ENCODE measurements at places on chromosomes 7 and 10. TPM values are rescaled to one million over a fixed set of nuclear protein-coding genes. Genes with fewer than 3 reads are reported as not detected.
A peak's percentile ranks its signal among the peaks of the same experiment; 100 is the strongest.

DNA sequence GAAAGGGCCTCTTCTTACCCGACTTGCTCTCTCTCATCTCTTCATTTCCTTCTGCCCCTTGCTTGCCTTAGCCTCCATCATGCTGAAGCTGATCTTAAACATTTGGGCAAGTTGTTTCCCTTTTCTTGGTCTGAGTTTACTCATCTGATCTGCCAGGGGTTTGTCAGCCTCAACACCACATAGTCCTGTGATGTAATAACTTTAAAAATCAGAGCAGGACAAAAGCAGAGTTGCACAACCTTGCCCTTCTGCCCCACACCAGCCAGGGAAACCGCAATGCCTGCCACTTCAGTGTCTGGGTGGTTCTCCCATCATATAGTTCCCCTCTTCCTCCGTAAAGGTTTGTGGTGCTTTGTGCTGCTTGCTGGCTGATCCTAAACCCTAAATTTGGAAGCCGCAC, 9.9 kb upstream of the LIPM start:
- DNase-seq = peak; percentile 36

- DNase-seq = no peak
Observed at GRCh38 chr7:94888551-94888950, 18.8 kb upstream of the PPP1R9A start.

- no peak for DNase-seq
Observed at GRCh38 chr7:17535776-17536175, 237.3 kb downstream of the AHR start.

- DNase-seq = no peak
Observed at GRCh38 chr7:107838816-107839565, 36.0 kb upstream of the SLC26A3 start.

DNA sequence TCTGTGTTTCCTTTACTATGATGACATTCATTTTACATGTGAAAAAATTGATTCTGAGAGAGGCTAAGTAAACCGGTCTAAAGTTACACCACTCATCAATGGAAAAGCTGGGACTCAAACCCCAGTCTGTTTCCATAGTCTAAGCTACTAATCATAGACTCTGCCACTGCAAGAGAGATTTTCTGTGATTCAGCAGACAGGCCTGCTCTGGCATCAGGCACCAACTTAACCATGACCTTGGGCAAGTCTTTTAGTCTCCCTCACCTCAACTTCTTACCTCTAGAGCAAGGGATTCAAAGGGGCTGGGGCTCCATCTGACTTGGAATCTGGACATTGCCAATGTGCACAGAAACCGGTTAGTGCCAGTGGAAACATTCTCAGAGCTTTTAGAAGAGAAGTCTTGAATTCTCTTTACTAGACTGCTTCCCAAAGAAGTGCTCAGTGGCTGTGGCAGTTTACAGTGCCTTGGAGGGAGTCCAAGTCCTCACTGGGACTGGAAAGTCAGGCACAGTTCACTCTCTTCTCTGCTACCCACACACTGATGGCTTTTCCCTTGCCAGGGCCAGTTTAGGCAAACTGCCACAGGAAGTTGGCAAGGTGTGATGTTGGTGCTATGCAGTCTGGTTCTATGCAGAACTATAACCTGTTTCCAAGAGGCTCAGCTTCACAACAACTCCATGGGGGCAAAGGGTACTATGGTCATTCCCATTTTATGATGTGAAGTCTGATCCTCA, 4.5 kb upstream of the BLNK start:
- peak; percentile 29 for DNase-seq

DNA sequence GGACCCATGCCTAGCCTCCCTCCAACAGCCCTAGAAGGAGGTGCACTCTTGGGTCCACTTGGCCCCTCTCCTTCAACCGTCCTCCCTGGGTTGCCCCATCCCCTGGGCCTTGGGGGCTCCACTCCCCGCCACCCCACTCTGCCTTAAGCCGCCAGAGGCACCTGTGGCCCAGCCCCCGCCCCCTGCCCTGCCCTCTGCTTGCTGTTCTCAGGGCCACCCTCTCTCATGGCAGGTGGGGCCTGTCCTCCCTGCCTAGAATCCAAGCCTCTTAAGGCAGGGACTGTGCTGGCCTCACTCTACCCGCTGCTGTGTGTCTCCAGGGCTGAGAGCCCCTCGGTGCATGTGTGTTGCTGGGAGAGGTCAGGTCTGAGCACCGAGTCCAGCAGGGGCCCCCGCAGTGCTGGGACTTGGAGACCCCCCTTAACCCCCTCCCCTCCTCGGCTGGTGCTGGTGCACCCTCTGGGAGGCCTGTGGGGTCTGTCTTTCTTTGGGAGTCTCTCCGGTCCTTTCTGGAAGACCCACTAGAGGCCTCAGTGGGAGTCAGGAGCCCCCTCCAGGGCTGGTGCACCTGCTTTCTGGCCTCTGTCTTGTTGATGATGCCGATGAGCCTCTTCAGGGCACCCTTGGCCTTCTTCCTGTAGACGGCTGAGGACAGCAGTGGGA, 43.8 kb downstream of the CFAP46 start:
- no peak for DNase-seq

GRCh38 chr7:25893436-25893835, 258.6 kb upstream of the NFE2L3 start:
- DNase-seq = no peak

DNA sequence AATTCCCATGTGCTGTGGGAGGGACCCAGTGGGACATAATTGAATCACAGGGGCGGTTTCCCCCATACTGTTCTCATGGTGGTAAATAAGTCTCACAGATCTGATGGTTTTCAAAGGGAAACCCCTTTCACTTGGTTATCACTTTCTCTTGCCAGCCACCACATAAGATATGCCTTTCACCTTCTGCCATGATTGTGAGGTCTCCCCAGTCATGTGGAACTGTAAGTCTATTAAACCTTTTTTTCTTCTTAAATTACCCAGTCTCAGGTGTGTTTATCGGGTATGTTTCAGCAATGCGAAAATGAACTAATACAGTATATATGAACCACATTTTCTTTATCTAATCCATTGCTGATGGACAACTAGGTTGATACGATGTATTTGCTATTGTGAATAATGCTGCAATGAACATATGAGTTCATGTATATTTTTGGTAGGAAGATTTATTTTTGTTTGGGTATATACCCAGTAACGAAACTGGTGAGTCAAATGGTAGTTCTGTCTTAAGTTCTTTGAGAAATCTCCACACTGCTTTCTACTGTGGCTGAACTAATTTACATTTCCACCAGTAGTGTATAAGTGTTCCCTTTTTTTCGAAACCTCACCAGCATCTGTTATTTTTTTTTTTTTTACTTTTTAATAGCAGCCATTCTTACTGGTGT, 70.0 kb upstream of the HGF start:
- DNase-seq = no peak

GRCh38 chr7:40676221-40676620, 541.4 kb downstream of the SUGCT start:
- no peak for DNase-seq

Gene TSPAN13
- total RNA-seq = 20.1 TPM

Gene CYP17A1
- not detected for total RNA-seq

Gene RNF32
- 0.76 TPM for total RNA-seq

Gene FAM25A
- total RNA-seq = not detected

Gene PRTFDC1
- 6.6 TPM for total RNA-seq

Data from left cardiac atrium (tissue), 4 donors.